ENCODE measurements at places on chromosomes 11 and 22. TPM values are rescaled to one million over a fixed set of nuclear protein-coding genes. Genes with fewer than 3 reads are reported as not detected.

MPZL2 gene
- 22.4 TPM for total RNA-seq

KRTAP5-8 gene
- total RNA-seq: 0.24 TPM

SAA4 gene
- not detected for total RNA-seq

SYT12 gene
- 0.20 TPM for total RNA-seq

MS4A3 gene
- not detected for total RNA-seq

DNA sequence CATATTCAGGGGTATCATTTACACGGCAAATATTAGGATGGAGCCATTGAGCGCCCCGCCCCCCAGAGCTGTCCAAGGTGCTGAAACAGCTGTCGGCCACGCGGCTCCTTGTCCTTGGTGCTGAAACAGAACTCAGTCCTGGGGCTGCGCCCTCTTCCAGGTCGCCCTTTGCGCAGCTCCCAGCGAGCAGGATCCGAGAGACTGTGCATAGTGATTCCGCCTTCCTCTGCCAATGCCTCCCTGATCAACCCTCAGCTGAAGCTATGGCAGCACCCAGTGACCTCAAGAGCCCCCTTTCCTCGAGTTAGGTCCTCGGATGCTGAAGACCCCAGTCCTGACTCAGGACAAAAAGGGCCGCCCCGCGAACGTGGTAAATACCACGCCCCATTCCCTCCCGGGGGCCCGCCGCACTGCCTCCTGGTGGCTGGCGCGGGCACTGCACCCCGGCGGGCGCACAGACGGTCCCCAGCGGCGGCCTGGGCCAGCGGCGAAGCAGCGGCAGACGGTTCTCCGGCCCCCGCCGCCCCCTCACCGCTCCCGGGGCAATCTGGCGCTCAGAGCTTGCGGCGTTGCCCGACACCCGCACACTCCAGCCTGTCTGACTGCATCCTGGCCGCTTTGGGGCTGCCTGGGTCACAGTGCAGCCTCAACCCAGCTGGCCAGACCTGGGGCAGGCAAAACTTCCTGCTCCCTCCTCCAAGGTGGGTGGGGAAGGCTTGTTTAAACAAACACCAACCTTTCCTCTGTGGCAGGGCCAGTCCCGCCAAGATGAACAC, 13.4 kb downstream of the SYT7 start:
- peak; percentile 90 for DNase-seq
- H3K36me3 ChIP-seq: no peaks in the 10 kb centered on the region
- peaks cover 3% of the 10 kb centered on the region for H3K4me1 ChIP-seq
- peaks cover 65% of the 10 kb centered on the region for H3K27me3 ChIP-seq

DNA sequence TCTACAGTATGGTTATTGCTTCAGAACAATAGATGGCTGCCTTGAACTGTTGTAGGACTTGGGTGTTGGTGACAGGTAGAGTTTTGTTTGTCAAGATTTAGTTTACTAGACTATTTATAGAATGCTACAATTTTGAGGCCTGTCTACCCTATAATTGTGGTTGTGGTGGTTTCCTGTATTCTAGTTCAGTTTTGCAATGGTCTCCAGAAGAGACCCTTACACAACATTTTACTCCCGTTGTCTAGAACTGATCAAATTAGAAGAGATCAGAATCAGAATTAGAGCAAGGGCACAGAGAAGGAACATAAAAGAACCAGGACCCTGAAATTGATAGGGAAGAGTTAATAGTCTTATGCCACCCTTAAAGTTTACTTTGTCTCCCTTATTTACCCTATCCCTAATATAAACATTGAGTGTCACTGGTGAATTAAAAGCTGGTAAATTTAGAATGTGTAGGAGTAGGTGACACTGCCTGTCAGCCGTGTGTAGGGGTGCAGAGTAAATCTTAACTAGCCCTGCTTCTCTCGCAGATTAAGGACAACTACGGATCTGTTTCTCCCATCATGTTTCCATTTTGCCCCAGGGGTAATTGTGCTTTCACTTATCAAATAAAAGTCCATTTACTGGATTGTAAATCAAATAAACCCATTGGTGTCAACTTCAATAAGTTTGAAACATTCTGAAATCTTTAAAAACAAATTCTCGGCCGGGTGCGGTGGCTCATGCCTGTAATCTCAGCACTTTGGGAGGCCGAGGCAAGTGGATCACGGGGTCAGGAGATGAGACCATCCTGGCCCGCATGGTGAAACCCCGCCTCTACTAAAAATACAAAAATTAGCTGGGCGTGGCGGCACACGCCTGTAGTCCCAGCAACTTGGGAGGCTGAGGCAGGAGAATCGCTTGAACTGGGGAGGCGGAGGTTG, 10.9 kb upstream of the PHLDB1 start:
- H3K27me3 ChIP-seq: no peaks in the 10 kb centered on the region
- H3K4me1 ChIP-seq: no peaks in the 10 kb centered on the region
- no peak overlapping the region for H3K4me3 ChIP-seq
- H3K27ac ChIP-seq: no peak overlapping the region
- no peak for DNase-seq

DNA sequence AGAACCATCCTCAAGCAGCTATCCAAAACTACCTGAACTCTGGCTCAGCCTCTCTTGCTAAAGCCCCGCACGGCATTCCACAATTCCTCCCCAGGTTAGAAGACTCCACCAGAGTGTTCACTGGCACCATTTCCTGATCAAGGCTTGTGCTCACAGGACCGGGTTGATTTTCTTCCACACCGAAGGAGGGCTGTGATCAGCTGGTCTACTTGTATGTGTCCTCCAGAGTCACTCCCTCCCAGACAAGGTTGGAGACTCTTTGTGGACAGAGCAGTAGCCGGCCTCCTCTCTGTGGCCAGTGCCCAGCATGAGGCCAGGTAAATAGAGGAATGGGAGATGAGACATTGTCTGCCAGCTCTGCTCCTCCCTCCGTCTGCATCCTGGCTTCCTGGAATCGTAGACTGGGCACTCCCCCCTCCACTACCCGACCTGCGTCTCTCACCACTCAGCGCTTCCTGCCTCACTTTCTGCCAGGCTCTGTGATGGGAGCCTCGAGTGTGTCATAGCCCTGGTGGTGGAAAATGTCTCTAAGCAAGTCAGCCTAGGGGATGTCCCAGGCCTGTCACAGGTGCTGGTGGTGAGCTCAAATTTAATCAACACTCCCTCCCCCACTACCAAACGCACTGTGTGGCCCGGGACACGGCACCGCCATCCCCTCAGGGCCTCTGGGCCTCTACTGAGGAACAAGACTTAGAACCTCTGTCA, 12.5 kb upstream of the TMPRSS6 start:
- H3K4me1 ChIP-seq: peaks cover 4% of the 10 kb centered on the region
- H3K27ac ChIP-seq: no peak overlapping the region
- H3K4me3 ChIP-seq: no peak overlapping the region
- no peaks in the 10 kb centered on the region for H3K36me3 ChIP-seq
- peaks cover 18% of the 10 kb centered on the region for H3K27me3 ChIP-seq

- DNase-seq: no peak
- no peaks in the 10 kb centered on the region for H3K27me3 ChIP-seq
- H3K4me1 ChIP-seq: peaks cover 2% of the 10 kb centered on the region
- no peak overlapping the region for H3K27ac ChIP-seq
- no peak overlapping the region for H3K4me3 ChIP-seq
Measured at GRCh38 chr22:28108851-28109250, 189.8 kb upstream of the PITPNB start.

GRCh38 chr11:76361374-76361773, 19.6 kb downstream of the THAP12 start:
- H3K27me3 ChIP-seq: no peaks in the 10 kb centered on the region
- H3K4me1 ChIP-seq: peaks cover 8% of the 10 kb centered on the region
- no peak overlapping the region for H3K27ac ChIP-seq
- no peak for DNase-seq

DNA sequence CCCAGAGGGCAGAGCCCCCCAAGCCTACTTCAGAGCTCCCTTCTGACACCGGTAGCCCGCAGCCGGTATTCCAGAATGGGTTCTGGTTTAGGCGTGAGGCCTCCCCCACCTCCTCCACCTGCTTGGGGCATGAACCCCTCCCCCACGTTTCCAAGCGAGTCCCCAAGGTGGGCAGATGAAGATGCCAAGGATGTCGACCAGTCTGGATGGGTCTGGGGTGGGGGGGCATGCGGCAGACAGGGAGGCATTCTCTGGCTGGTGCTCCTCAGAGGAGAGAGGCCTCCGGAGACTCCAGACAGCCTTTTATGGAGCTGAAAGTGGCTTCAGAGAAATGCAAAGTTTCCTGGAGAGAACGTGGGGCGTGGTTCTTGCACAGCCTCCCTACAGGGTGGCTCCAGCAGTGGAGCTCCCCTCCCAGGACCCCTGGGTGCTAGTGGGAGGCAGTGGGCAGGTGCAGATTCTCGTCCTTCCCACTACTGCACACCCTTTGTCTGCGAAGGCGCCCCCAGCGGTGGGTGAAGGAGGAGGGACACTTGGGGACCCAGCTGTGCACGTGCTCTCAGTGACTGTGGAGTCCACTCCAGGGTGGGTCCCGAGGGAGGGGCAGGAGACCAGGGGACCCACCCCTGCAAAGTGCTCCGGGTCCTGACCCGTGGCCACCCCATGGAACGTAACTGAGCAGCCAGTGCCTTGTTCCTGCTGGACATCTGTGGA, 4.2 kb downstream of the CCND1 start:
- no peaks in the 10 kb centered on the region for H3K27me3 ChIP-seq
- peak overlapping the region; percentile 83 for H3K27ac ChIP-seq
- H3K4me3 ChIP-seq: no peak overlapping the region
- peaks cover 11% of the 10 kb centered on the region for H3K36me3 ChIP-seq
- H3K4me1 ChIP-seq: peaks cover 14% of the 10 kb centered on the region

DNA sequence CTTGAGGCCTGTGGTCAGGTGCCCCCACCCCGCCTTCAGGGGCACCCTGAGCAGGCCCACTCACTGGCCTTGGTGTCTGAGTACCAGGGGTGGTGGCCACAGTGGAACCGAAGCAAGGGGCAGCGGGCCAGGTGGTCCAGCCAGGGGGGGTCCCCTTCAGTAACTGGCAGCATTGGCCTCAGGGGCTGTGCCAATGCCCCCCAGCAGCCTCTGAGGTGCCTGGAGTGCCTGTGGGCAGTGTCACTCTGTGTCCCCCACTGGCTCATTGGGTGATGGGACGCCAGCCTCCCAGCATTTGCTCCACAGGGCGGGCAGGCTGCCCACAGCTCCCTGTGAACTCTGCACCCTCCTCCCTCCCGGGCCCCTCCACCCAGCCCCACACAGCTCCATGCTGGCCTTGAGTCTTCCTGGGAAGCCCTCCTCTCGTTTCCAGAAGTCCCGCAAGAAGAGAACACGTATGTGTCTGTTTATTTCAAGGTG, 29.5 kb upstream of the CARS1 start:
- H3K36me3 ChIP-seq: no peaks in the 10 kb centered on the region
- H3K4me3 ChIP-seq: no peak overlapping the region
- H3K27ac ChIP-seq: no peak overlapping the region
- H3K4me1 ChIP-seq: no peaks in the 10 kb centered on the region
- peaks cover 20% of the 10 kb centered on the region for H3K27me3 ChIP-seq
- DNase-seq: no peak

DNA sequence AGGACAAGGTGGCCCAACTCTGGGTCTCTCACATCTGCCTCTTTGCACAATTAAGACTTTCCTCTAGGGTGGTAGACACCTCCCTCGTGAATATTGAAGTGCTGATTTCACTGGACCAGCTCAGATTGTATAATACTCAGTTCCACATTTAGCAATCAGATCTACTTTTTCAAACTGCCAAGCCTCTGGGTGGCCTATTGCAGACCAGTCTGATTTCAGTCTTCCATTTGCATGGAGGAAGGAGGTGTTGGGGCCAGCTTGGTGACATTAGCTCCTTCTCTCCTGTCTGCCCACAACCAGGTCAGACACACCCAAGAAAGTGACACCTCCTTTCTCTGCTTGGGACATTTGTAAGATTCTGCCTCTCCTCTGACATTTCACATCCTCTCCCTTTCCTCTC, 78.2 kb downstream of the PPFIBP2 start:
- H3K4me3 ChIP-seq: no peak overlapping the region
- peaks cover 1% of the 10 kb centered on the region for H3K36me3 ChIP-seq
- peaks cover 30% of the 10 kb centered on the region for H3K4me1 ChIP-seq
- no peak overlapping the region for H3K27ac ChIP-seq
- H3K27me3 ChIP-seq: no peaks in the 10 kb centered on the region
